ENCODE measurements at places on chromosomes 6 and 20. TPM values are rescaled to one million over a fixed set of nuclear protein-coding genes. Genes with fewer than 3 reads are reported as not detected.

Gene NKAPL
- not detected for total RNA-seq

Gene SUMO4
- 1.5 TPM for total RNA-seq

Gene EYA4
- 1.7 TPM for total RNA-seq

DNA sequence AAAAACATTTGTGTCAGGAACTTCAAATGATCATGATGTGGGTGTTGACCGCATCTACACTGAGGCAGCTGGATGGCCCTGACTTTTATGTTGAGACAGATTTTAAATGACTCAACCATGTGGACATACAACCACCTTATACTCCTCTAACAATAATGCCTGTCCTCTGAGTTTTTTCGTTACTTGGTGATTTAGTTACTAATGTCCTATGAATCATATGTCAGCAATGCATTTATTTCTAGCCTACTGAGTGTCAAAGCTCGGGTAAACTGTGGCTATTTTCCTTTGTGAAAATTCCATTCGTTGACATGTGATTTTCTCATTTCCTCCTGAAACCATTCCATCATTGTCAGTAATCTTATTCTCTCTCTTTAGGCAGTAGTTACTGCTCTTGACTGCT, 38.9 kb upstream of the NKX2-4 start:
- peaks cover 22% of the 10 kb centered on the region for H3K4me1 ChIP-seq
- H3K27ac ChIP-seq, result peak overlapping the region; percentile 83
- H3K27me3 ChIP-seq, result peaks cover 8% of the 10 kb centered on the region
- H3K36me3 ChIP-seq, result no peaks in the 10 kb centered on the region

Gene TOX2
- total RNA-seq, result not detected

DNA sequence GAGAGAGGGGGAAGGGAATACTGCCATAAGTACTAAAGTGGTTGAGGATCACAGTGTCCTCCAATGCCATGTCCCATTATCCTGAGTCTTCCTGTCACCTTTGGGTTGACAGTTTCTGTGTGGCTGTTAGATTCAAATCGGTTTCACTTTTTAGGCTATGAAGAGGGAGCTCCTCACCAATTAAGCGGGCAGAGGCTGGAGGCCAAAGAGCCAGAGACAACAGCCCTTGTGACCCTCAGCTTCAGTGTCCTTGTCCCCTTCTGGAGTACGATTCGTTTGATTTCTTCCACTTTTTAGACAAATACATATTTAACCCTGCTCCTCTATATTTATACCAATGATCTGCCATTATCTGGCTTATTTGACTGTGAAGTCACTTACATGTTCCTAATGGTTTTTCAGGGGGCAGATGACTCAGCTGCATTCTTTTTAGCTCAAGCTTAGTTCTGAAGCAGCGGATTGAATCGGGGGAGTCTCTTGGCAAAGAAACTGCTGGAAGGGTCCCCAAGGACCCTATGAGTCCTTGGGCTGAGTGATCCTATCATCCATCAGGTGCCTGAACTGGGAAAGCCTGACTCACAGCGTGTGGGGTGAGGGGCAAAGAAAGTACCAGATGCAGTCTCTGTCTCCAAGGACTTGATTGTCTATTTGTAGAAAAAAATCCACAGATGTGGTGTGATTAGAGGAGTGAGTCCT, 18.2 kb downstream of the FERMT1 start:
- DNase-seq, result no peak
- H3K36me3 ChIP-seq, result no peaks in the 10 kb centered on the region
- H3K4me1 ChIP-seq, result no peaks in the 10 kb centered on the region
- H3K27me3 ChIP-seq, result peaks cover 2% of the 10 kb centered on the region
- H3K4me3 ChIP-seq, result no peak overlapping the region

DNA sequence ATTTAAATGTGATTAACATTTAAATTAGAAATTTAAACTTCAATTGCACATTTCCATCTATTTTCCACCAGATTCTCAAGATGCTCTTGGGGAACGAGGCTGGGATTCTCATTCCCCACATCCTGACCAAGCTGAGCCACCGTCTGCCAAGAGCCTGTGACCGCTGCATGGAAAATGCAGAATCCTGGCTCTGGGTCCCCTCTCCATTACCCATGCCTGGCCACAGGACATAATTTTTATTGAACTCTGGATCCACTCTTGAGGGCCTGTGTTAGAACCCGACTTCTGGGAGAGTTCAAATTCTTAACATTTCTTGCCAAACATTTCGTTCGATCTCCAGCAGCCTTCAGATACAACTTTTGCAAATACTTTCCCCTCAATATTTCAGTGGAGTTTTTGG, 201.6 kb upstream of the SNX9 start:
- no peaks in the 10 kb centered on the region for H3K36me3 ChIP-seq
- H3K27me3 ChIP-seq, result no peaks in the 10 kb centered on the region
- DNase-seq, result no peak
- no peak overlapping the region for H3K4me3 ChIP-seq

GRCh38 chr6:100627911-100628758, 163.4 kb upstream of the SIM1 start:
- peaks cover 6% of the 10 kb centered on the region for H3K4me1 ChIP-seq
- no peak overlapping the region for H3K27ac ChIP-seq
- H3K4me3 ChIP-seq, result no peak overlapping the region
- no peak for DNase-seq

DNA sequence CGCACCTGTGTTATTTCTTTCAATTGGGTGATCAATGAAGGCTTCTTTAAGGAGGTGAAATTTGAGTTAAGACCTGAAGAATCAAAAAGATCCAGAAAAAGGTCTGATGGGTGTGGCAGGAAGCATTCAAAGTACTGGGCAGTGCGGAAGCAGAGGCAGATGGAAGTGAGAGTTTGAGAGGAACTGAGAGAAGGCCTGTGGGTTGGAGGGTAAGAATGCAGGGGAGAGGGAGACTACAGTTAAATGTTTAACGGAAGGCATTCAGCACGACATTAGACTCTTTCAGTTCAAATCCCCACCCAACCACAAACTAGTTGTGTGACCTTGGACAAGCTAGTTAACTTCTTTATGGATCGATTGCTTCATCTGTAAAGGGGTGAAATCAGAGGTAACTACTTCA, 50.5 kb upstream of the GCM1 start:
- H3K4me3 ChIP-seq, result no peak overlapping the region
- H3K4me1 ChIP-seq, result peaks cover 4% of the 10 kb centered on the region
- H3K36me3 ChIP-seq, result no peaks in the 10 kb centered on the region
- DNase-seq, result no peak
- peaks cover 2% of the 10 kb centered on the region for H3K27me3 ChIP-seq

DNA sequence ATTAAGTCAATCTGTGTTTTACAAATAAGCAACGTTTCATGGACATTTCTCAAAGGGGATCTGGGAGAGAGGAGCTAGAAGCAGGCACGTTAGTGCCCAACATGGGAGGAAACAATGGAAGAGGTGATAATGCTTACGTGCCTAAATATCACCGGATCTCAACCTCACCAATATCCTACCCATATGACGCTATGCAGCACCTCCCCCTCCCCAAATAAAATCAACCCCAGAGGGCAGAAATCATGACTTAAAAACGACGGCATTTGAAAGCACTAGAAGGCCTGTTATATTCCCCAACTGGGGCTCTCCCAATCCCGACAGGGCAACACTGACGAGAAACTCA, 425 bp downstream of the HBS1L start:
- no peak for DNase-seq
- H3K4me1 ChIP-seq, result peaks cover 33% of the 10 kb centered on the region
- peak overlapping the region; percentile 95 for H3K4me3 ChIP-seq
- H3K27ac ChIP-seq, result peak overlapping the region; percentile 98
- H3K27me3 ChIP-seq, result no peaks in the 10 kb centered on the region

Gene SIGLEC1
- not detected for total RNA-seq

DNA sequence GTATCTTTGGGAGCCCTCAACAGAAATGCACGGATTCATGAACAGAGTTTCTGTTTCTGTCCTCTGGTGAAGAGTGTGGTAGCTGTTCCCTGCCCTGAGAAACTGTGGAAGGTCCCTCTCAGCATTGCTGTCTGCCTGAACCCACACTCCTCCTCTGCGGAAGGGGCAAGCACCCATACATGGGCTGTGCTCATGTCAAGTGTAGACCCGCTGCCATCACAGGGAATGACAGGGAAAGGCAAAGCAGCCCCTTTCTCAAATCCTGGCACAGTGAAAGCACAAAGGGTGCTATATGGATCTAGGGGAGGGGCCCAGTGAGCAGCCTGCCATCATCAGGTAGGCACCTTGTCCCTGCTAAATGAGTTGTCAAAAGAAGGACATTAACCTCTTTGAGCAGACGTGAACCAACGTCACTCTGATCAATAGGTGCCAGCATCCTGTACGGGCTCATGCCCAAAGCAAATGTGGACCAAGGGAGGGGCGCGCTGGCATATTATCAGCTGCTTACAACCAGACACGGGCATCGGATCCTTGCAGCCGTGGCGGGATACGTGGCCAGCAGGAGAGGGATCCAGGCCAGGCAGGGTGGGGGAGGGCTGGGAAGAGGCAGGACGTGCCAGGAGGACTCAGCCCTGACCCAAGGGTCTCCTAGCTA, 231.2 kb upstream of the PMEPA1 start:
- H3K4me3 ChIP-seq, result no peak overlapping the region
- H3K36me3 ChIP-seq, result peaks cover 3% of the 10 kb centered on the region
- no peak overlapping the region for H3K27ac ChIP-seq

Gene ZNF831
- total RNA-seq, result not detected

DNA sequence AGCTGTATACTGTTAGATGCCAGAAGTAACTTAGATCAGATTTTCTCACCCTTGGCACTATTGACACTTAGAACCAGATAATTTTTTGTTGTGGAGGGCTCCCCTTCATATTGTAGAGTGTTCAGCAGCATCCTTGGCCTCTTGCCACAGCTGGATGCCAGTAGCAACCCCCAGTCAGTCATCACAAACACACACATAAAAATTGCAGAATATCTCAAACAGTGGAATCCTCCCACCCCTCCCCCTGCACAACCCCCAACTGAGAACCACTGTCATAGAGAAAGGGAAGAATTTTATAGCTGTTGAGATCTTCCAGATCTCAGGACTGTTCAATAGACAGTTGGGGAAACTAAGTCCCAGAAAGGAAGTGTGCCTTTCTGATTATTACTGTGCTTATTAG, 81.2 kb upstream of the VSTM2L start:
- H3K4me3 ChIP-seq, result peak overlapping the region; percentile 9
- no peak for DNase-seq
- no peaks in the 10 kb centered on the region for H3K27me3 ChIP-seq

DNA sequence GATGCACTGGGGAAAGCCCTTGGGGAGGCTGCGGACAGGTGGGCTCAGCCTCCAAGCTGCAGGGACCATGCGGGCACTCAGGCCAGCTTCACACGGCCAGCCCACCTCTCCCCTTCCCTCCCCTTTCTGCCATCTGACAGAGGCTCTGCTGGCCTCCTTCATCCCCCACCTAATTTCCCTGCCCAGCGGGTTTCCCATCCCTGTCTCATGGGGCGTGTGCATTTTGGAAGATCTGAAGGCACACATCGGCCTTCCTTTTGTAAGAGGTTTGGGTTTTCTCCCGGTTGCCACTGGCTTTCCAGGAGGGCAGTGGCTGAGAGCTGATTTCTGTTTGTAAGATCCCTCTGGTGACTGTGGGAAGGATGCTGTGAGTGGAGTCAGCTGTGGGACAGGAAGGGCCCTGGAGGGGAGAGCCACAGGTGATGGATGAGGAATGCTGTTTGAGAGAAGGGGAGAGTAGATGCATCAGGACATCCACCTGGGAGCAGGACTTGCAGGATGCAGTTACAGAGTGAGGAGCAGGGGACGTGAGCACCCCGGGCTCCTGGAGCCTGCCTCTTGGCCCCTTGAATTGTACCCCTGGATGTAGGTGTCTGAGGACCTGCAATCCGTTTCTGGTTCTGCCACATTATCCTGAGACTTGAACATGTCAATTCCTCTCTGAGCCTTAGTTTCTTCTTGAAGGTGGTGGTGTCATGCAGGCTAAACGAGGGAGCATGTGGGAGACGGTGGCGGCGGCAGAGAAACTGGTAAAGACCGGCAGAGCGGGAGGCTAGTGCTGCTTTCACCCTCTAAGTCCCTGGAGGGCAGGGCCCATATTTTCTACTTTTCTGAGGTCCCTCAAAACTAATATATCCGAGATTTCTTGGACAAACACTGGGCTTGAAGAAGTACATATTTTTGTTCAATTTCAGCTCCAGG, 5.9 kb upstream of the TUBB1 start:
- H3K4me1 ChIP-seq, result peaks cover 62% of the 10 kb centered on the region
- peak overlapping the region; percentile 76 for H3K27ac ChIP-seq
- DNase-seq, result no peak
- H3K36me3 ChIP-seq, result no peaks in the 10 kb centered on the region
- H3K4me3 ChIP-seq, result no peak overlapping the region
- no peaks in the 10 kb centered on the region for H3K27me3 ChIP-seq

- no peak overlapping the region for H3K27ac ChIP-seq
- H3K4me1 ChIP-seq, result no peaks in the 10 kb centered on the region
- DNase-seq, result no peak
- H3K4me3 ChIP-seq, result no peak overlapping the region
- H3K27me3 ChIP-seq, result peaks cover 6% of the 10 kb centered on the region
- H3K36me3 ChIP-seq, result no peaks in the 10 kb centered on the region
Measured at GRCh38 chr20:16158090-16158975, 414.9 kb downstream of the KIF16B start.

Gene PI16
- 0.15 TPM for total RNA-seq

Gene FAM83B
- total RNA-seq, result not detected

Gene RHAG
- total RNA-seq, result not detected

GRCh38 chr6:102907181-102907580, 1513.7 kb downstream of the GRIK2 start:
- H3K27me3 ChIP-seq, result no peaks in the 10 kb centered on the region
- DNase-seq, result no peak
- H3K4me1 ChIP-seq, result no peaks in the 10 kb centered on the region
- H3K36me3 ChIP-seq, result no peaks in the 10 kb centered on the region
- H3K4me3 ChIP-seq, result no peak overlapping the region

DNA sequence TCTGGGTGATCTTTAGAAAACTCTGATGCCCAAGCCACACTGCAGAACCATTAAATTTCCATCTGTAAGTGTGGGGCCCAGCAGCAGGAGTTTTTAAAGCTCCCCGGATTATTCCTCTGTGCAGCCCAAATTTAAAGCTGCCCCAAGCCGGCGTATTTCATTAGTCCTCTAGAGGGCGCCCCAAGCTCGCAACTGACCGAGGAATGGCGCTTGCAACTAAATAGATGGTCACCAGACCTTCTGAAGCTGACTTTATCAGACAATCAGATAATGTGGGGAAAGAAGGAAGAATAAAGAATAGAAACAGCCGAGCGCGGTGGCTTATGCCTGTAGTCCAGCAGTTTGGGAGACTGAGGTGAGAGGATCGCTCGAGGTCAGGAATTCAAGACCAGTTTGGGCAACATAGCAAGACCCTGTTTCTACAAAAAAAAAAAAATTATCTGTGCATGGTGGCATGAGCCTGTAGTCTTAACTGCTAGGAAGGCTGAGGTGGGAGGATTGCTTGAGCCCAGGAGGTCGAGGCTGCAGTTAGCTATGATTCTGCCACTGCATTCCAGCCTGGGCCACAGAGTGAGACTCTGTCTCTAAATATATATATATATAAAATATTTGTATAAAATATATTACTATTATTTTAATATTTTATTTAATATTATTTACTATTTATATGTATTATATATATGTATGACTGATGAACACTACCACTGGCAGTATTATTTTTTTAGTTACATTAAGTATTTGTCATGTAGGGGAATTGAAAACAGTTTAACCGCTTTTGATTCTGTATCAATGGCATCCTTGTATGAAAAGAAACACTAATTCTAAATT, 56.0 kb downstream of the OTOR start:
- no peak overlapping the region for H3K4me3 ChIP-seq
- peaks cover 67% of the 10 kb centered on the region for H3K27me3 ChIP-seq
- H3K36me3 ChIP-seq, result no peaks in the 10 kb centered on the region
- H3K4me1 ChIP-seq, result peaks cover 6% of the 10 kb centered on the region
- DNase-seq, result no peak

- DNase-seq, result no peak
- no peak overlapping the region for H3K27ac ChIP-seq
- H3K36me3 ChIP-seq, result no peaks in the 10 kb centered on the region
Measured at GRCh38 chr20:19601126-19601810, 156.8 kb upstream of the RIN2 start.

Gene OR2H1
- total RNA-seq, result not detected

Data from chondrocyte (in vitro differentiated cells).